ENCODE measurements at places on chromosomes 2 and 18.
A peak's percentile ranks its signal among the peaks of the same experiment; 100 is the strongest.

- DNase-seq, result no peak
These were observed 57.9 kb downstream of the SNORC start for GRCh38 chr2:232927793-232928550.

- DNase-seq, result no peak
These were observed 15.0 kb downstream of the ELAC1 start for GRCh38 chr18:50982802-50983179.

DNA sequence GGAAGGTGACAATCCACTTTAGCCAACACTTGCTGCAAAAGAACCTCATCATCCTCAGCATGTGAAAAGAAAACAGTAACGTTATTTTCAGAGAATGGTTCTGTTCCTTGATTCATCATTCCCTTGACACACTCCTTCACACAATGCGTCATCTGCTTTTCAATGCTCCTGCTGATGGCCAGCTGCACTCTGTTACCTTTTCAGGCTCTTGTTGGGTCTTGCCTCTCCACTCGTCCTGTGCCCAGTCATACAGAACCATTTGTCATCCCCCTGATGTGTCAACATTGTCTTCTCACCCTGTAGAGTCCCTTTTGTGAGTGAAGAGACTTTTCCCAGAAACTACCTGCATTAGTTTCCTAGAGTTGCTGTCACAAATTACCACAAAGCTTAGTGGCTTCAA lies 12.2 kb upstream of the DTNA start:
- no peak for DNase-seq

DNA sequence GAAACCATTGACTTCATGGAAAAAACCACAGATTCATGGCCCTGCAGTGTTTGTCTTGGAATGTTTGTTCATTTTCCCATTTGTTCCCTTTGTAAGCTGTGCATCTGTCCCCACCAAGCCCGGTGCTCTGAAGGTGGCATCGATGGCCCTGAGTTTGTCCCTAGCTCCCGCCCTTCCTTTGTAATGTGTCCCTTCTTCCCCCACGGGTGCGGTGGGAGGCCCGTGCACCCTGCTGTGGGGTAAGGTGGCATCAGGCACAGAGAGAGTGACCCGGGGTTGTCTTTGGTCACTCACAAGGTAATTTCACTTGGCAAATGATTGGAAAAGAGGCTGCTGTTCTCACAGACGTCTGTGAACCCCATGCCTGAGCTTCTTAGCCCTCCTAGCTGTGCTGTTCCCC lies 28.7 kb downstream of the KLHL29 start:
- DNase-seq, result no peak

DNA sequence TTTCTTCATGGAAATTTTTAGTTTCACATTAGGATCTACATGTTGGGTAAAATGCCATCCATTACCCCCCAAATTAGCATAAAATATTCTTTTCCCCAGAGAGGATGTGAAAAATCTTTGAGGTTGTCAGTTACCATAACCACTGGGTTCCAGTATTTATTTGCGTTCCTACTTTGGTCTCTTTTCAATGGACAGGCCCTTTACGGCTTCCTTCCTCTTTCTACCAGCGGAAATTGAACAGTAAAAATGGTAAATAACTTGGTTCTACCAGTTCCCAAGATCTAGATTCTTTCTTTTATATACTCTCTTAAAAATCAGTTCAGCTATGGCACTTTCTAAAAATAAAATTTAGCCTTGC lies 169.2 kb upstream of the APCDD1 start:
- no peak for DNase-seq

DNA sequence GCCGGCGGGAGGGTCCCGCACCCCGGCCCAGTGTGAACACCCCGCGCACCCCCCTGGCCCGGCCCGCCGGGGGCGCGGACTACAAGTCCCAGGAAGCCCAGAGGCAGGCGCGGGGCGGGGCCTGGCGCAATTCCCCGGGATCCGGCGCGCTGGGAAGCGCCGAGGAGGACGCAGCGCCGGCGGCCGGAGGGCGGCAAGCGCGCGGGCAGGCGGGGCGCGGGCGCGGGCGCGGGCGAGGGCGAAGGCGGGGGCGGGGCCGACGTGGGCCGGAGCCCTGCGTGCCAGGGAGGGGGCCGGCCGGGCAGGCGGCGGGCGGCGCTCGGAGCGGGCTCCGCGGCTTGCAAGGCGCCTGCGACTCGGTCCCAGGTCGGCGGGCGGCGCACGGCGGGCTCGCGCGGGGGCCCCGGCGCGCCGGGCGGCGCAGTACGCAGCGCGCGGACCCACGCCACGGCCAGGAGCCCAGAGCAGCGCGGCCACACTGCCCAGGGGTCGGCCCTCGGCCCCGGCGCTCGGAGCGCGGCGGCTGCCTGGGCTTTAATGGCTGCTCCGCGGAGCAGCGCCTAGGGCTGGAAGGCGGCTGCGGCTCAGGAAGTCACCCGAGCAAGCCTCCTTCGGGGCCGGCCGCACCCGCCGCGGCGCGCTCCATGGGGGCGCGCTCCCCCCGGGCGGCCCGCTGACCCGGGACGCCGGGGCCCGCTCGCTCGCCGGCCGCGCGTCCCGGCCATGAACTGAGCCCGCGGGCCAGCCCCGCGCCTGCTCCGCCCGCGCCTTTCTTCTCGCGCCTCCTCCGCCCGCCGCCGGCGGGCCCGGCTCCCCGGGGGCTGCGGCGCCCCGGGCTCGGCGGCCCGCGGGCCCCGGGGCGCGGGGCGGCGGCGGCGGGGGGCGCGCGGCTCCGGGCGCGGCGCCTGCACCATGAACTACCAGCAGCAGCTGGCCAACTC lies at the start of gene AGAP1:
Gene AGAP1, plus strand, starts transcription at position 269 of the 941 bp plus-strand sequence.
- no peak for DNase-seq

- no peak for DNase-seq
These were observed 756 bp upstream of the NAGK start for GRCh38 chr2:71067567-71068217.

GRCh38 chr2:181305301-181306123 lies 151.7 kb upstream of the ITGA4 start:
- peak; percentile 7 for DNase-seq

GRCh38 chr18:50377061-50377798 lies 2.4 kb downstream of the SKA1 start:
- no peak for DNase-seq
